ENCODE measurements at places on chromosomes 13 and 19.

GRCh38 chr19:42427313-42427712 is at the start of gene LIPE:
Gene LIPE (minus strand): TSS chr19:42427388. CDS start chr19:42427149, 239 bp downstream.
- no peak for DNase-seq

DNA sequence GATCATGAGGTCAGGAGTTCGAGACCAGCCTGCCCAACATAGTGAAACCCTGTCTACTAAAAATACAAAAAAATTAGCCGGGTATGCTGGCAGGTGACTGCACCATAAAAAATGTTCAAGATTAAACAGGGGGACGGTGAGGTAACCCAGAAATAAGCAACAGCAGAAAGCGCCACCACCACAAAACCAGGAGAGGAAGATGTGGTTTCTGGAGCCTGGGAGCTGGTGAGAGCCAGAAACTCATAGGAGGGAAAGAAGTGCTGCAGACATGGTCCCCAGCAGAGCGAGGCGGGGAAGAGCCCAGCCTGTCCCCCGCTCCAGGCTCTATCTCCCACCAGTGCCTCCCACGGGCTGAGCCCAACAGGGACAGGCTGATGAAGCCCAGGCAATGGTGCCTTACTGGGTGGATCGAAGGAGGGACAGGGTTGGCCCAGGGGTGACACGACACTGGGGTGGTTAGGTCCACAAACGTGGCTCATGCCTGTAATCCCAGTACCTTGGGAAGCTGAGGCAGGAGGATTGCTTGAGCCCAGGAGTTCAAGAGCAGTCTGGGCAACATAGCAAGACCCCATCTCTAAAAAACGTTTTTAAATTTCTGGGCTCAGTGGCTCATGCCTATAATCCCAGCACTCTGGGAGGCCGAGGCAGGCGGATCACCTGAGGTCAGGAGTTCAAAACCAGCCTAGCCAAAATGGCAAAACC is 19.0 kb downstream of the SPC24 start:
- no peak for DNase-seq

DNA sequence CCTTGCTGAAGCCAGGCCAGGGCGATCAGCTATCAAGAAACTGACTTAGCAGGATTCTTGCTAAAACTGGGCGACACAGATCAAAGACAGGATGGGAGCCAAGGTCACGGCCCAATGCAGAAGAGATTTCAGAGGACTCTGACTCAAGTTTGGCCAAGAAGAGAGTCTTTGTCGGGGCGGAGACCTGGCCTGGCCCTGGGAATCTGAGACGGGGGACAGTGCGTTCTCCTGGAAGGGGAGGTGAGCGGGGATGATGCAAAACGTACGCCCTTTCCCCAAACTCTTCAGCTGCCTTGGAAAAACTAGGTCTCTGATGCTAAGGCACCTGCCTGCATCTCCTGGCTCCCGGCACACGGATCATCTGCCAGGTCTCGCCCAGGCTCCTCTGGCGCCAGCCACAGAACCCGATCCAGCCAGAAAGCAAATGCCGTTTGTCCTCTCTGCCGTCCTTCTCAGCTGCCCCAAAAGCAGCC is 9.8 kb downstream of the MVB12A start:
- DNase-seq: no peak

DNA sequence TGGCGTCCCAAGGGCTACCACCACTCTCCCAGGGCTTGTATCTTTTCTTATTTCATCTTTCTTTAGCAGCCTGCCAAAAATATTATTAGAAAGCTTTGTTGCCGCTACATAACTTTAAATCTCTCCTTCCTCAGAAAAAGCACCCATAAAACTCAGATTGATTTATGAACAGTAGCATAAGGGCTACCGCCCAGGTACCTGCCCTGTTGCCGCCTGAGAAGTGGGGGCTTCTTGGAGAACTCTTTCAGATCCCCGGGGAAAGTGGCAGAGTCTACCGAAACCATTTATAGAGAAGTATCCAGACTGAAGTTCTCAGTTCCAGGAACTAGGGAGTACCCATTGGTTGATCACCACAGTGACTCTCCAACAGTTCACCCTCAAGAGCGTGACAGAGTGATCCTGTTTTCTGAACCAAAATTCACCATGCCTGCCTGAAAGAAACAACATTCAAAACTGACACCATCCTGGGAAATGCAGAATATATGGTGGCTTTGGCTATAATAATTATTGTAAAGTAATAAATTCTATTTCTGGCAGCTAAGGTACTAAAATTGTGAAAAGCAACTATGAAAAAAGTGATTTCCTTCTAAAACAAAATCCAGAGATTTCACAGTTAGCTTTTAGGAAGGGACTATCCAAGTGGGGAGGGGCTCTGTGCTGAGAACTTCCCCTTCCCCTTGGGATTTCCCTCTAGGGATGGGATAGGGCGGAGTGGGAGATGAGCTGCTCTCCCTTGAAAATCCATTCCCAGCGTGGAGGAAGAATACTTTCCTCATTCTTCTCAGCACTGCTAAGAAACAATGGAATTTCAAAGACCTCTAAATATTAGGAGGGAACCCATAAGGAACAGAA is 877 bp upstream of the N4BP2L1 start:
- no peak for DNase-seq

- no peak for DNase-seq
Observed at GRCh38 chr19:15453091-15453578, 3.4 kb upstream of the WIZ start.

- DNase-seq: no peak
Observed at GRCh38 chr19:10431943-10432735, 11.8 kb downstream of the PDE4A start.

GRCh38 chr13:88623150-88623549 is 952.0 kb downstream of the SLITRK5 start:
- DNase-seq: no peak

GRCh38 chr13:112185466-112185865 is 118.5 kb downstream of the SOX1 start:
- no peak for DNase-seq

DNA sequence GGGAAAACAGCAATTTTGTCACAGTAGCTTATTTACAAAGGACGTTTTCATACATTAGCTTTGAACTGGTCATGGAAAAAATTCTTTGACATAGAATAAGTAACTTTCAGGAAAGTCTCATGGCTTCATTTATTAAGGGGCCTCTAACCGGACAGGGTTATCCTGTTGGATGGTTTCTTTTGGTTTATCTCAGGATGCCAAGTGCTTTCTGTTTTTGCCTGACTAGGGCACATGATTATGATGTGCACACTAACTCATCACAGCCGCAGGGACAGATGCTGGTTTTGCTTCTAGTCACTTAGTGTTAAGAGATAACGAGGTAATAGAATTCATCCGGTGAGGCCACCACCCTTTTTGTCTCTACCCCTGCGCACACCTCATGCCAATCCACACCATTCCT is 53.0 kb downstream of the TGDS start:
- no peak for DNase-seq

GRCh38 chr13:77285098-77285497 is 41.8 kb downstream of the MYCBP2 start:
- no peak for DNase-seq

GRCh38 chr13:49347650-49348385 is 96.0 kb downstream of the CAB39L start:
- no peak for DNase-seq

DNA sequence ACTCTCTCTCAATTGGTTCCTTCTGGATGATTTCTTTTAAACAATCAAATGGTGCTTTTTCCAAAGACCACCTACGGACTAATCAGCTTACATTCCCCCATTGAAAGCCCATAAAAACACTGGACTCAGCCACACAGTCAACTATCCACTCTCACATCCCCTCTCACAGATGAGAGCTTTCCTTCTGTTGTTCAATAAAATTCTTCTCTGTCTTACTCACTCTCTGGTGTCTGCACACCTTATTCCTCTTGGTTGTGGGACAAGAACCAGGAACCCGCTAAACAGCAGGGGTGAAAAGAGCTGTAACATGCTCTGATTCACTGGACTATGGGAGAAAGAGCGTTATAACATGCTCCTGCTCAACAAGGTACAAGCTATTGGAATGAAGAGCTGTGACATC is 2896.2 kb downstream of the PCDH9 start:
- no peak for DNase-seq

GRCh38 chr19:1751367-1752008 is 1.8 kb upstream of the ONECUT3 start:
- DNase-seq: no peak

- peak; percentile 31 for DNase-seq
Observed at GRCh38 chr13:43908156-43909126, 28.7 kb downstream of the LACC1 start.

DNA sequence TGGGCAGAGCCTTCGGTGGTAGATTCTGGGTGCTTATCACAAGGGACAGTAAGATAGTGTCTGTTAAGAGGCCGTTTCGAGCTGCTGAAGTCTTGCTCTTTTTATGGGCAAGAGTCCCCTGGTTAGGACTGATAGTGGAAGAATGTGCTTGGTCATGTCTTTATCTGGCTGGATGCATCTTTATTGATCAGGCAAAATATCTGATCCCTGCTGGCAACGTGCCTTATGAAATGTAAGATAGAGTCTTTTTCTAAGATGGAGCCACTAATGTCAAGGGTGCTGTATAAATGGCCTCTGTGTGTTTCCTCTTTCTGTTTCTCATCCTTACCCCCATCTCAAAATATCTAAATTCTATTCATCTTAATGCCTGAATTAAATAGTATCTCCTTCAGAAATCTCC is 53.3 kb downstream of the MYO16 start:
- DNase-seq: no peak

DNA sequence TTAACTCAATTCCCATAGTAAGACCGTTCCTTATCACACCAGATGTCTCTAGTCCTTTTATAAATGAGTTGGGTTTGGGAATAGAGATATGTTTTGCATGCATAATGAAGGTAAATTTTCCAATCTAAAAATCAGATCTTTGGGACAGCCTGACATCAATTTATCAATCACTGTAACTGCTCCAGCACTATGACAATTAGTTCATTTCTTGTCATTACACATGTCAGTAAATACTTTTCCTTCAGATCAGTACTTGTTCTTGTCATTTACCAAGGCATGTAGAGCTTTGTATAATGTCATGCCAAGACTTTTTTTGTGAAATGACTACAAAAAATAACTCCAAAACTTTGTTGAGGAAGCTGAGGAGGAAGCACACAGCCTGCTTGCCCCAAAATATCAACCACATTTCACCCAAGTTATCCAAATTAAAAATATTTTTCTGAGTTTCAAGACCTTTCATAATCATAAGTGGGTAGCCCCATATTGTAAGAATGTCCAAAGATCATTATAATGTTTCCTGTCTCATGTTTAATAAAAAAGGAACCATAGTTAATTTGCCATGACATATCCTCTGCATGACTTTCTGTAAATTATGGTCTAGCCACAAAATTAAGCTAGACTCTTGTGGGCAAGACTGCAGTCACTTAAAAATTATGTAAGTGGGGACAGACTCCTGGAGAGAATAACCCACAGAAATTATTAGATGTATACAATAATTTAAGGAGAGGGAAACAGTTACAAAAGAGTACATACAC is 586.8 kb downstream of the TBC1D4 start:
- DNase-seq: no peak
